ENCODE measurements at places on chromosomes 3 and 15.
A peak's percentile ranks its signal among the peaks of the same experiment; 100 is the strongest.

DNA sequence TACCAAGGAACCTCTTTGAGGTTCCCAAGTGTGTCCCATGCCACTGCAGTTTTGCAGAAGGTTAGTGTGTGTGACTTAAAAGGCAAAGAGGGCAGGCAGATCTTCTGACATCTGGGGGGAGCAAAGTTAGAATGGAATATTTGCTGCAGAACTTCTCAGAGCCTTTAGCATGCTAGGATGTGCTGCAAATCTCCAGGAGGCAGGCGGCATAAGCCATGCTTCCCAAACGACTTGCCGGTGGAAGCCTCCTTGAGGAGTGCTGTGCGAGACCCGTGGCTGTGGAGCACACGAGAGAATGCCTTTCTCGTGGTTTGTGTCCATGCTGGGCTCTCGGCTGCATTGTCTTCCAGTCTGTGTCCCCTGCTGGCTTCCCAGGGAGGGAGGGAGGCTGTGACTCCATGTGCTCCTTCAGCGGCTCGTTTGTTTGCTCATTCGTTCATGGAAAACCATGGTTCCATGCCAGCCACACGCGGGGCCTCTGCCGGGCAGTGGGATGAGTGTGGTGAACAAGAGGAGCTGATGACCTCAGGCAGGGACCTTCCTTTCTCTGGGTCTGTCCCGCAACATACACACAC lies 13.8 kb downstream of the HDAC11 start:
- no peak for DNase-seq

GRCh38 chr3:120263792-120264191 lies 21.2 kb downstream of the GPR156 start:
- DNase-seq: peak; percentile 38

DNA sequence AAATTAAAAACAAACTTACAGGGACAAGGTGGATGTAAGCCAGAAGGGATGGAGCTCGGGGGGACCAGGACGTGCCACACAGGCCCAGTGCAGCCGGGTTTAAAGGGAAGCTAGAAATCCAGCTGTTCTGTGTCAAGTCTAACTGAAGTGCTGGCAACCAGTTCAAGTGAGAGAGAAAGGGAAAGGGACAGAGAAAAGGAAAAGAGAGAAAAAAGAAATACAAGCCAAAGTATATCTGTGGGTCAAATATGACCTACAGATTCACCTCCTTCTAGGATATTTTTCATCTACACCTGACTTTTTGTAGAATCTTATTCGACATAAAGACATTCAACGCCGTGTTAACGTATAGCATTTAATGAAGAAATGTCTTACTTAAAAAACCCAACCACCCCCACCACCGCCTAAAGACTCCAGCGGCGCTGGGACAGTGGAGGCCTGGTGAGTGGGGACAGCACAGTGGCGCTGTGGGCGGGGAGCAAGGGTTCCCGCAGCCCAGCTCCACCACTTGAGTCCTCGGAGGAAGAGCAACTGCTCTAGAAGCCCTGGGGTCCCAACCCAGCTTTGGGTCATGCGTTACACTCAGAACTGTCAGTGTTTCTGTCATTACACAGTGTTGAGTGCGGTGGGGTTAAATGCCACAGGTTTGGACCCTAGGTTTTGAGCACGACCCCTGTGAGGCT lies 62.3 kb downstream of the CHSY1 start:
- DNase-seq: no peak

GRCh38 chr15:25572191-25572590 lies 133.4 kb upstream of the UBE3A start:
- DNase-seq: no peak

- DNase-seq: peak; percentile 95
Measured at GRCh38 chr15:89845305-89845893, 30.7 kb upstream of the ANPEP start.

DNA sequence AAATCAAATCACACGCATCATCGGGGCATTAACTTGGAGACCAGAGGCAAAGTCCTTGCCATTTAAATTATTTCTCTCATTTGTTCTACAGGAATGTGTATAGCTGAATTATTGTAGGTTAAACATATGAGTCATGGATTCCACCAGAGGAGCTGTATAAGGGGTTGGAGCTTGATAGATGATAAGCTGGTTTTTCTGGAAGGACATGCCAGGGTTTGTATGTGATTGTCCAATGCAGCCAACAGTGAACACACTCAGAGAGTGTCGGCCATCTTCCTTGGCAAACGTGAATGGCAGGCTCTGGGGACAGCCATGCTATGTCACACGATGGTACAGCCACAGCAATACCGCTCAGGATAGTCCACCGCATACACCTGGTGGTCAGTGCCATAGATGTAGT lies 25.1 kb downstream of the SSUH2 start:
- peak; percentile 39 for DNase-seq

DNA sequence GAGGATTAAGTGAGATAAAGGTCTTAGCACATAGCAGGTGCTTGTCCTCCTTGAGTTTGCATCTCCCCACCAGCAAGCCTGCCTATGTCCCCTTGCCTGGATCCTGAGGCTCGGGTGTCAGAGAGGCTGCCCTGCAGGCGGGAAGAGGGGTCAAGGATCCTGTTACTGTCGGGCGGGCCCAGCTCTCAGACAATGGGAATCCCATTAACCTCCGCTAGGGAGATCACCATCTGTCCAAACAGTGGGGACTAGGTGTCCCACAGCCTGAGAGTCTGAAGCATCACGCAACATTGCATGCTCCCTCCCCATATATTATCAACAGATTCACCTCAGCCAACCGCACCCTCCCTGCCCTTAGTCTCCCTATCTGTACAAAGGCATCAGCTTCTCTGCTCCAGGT lies 151.4 kb downstream of the FBLN2 start:
- no peak for DNase-seq

- DNase-seq: no peak
Measured at GRCh38 chr3:72298201-72299152, 513.5 kb upstream of the PROK2 start.

GRCh38 chr15:99561476-99562230 lies 4.1 kb upstream of the MEF2A start:
- no peak for DNase-seq

- no peak for DNase-seq
Measured at GRCh38 chr3:23459889-23460546, 256.9 kb downstream of the UBE2E2 start.

DNA sequence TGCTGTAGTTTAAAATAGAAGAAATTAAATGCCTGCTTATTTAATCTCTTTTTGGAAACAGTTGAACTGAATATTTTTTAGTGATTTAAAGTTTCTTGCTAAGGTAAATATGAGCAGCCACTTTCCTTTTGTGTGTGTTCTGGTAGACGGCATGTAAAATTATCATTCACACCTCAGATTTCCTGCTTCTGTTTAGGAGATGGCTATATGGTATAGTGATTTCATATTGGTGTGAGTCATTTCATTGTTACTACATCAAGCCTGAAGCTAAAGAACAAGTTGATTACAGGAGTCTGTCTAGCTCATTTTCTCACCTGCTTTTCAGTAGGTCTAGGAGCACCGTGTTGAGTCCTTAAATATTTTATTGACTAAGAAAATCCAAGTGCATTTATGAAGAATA lies 2.2 kb downstream of the LRCH3 start:
- peak; percentile 37 for DNase-seq

DNA sequence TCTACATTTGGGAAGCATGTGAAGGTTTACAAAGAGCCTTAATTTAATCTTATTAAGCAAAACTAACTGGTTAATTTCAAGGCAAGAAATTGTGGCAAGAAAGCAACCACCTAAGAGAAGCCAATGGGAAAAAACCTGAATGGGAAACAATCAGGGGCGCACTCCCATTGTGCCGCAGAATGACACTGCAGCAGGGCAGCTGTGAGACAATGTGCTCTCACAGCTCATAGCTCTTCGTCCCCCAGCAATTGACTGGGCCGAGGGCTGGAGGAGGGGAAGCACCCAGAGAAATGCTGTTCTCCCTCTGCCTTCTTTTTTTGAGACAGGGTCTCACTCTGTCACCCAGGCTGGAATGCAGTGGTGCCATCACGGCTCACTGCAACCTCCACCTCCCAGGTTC lies 93.3 kb upstream of the RAD18 start:
- DNase-seq: no peak

DNA sequence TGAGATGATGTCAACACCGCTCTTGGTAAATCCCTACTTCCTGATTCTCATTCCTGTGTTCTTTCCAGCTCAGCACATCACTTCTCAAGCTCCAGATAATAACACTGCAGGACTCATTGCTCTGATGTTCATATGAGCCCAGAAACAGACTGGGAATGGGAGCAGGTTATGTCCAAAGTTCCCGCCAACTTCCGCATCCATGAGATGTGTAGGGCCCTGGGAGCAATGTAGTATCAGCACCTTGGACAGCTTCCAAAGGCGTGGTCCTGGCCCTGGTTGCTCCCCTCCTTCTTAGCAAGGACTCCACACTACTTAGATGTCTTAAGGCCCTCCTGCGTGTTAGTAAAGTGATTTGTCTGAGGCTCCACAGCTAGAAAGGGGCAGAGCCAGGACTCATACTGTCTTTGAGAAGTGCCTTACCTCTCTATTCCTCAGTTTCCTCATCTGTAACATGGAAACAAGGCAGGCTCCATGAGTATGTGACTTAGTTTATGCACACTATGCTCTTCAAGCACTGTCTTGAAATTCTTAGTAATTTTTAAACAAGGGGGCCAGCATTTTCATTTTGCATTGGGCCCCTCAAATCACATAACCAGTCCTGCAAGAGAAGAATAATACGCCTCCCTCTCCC lies 27.9 kb upstream of the SLC6A1 start:
- DNase-seq: peak; percentile 14

- DNase-seq: peak; percentile 35
Measured at GRCh38 chr15:31215490-31216214, 111.0 kb upstream of the KLF13 start.
